ENCODE measurements at places on chromosomes 11 and 22.

DNA sequence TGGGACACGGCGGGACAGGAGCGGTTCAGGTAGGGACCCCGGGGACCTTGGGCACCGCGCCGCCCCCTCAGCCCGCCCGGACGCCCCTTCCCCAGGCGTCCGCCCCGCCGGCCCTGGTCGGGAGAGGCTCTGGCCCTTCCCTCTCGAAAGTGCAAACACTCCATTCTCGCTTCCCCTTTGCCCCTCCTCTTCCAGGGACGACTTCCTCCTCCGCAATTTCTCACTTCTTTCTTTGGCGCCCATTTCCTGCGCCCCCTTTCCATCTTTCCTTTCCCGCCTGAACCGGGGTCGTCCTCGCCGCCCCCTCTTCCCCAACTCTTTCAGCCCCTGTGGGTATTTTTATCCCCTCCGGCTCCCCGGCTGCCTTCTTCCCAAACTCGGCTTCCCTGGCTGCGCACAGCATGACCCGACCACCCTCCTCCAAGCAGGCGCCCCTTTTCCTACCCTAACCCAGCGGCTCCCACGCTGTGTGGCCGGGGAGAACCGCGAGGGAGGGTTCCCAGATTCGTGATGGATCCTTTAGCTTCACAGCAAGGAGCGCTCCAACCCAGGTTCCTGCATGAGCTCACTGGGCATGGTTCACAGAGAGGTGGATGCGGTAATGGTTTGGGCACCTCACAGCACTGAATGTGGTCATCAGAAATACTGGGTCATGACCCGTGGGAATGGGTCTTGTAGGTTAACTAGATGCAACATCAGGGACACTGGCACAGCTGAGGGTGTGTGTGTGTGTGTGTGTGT, 689 bp downstream of the RAB39A start:
- no peak for DNase-seq

DNA sequence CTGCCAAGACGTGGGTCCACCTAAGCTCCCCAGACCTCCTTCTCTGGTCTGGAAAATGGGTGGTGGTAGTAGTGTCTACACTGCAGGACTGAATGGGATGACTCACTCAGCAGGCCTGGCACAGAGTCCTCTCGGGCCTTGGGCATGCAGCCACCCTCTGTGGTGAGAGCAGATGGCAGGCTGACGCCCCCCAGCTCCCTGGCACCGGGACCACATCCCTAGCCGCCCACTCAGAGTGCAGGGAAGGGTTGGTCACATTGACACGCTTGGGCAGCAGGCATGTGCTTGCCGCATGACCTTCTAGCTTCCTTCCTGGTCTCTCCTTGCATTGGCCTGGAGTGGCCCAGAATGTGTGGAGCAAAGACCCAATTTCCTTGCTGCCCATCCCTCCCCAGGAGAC, 30.7 kb upstream of the PRODH start:
- DNase-seq = no peak

GRCh38 chr22:36463783-36464184, 17.7 kb downstream of the TXN2 start:
- no peak for DNase-seq

GRCh38 chr11:98710986-98711385, 309.8 kb upstream of the CNTN5 start:
- no peak for DNase-seq

- no peak for DNase-seq
Measured at GRCh38 chr11:74731301-74732094, at the start of gene CHRDL2. TSS of gene CHRDL2 (minus strand) at chr11:74731426. CDS start at chr11:74730888, 538 bp downstream.

DNA sequence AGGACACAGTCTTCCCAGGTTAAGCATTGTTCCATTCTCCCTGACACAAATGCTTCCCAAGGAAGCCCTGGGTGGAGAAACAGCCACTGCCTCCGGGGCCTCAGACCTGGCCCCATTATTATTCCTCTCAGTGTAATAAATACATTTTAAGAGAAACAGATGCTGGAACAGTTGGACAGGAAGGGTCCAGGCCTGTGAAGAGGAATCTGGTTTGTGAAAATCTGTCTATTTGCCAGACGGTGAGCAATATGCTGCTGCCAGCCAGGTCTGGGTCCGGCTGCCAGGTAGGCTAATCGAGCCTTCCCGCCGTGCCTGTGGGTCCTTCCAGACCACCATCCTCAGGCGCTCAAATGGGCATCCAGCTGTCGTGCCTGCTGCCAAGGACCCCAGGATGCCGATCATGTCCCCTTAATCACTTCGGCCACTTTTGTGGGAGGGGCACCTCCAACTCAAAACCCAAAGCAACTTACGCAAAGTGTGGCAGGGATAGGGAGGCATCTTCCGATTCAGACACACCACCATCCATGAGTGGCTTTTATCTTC, 528.4 kb downstream of the MIAT start:
- DNase-seq = no peak

GRCh38 chr11:11844272-11844671, 2.5 kb downstream of the USP47 start:
- no peak for DNase-seq

- peak; percentile 74 for DNase-seq
Measured at GRCh38 chr11:8959546-8960166, 4.6 kb downstream of the TMEM9B start.

DNA sequence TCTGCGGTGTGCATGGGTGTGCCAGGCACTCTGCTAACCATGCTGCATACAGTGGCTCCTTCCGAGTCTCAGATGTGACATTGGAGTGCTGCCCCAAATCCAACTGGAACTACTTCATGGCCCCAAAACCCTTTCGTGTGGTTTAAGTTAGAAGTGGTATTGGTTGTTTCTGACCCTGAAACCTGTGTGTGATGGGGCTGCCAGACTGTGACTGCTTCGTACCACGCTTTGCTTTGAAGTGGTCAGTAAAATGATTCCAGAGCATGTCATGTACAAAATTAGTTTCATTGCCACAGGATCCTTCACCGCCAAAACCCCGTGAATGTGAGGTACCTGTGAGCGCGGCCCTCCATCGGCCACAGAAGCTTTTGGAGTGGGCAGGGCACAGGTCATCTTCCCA, 142.2 kb downstream of the WNT7B start:
- DNase-seq = no peak

DNA sequence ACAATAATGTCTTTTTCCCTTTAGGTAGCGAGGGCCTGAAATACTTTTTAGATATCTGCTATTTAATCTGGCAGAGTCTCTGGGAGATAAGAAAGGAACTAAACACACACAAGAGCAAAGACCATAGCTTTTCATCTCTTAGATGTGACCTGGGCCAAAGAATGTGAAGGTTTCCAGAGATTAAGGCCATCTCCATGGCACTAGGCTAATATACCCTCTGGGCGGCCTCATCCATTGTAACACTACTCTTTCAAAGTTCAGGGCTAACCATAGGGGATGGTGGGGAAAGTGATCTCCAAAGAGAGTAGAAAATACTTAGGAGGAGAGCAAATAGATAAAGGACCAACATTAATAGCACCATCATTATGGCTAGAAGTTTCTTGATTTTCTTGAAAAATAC, 326.4 kb downstream of the LRRC4C start:
- no peak for DNase-seq

DNA sequence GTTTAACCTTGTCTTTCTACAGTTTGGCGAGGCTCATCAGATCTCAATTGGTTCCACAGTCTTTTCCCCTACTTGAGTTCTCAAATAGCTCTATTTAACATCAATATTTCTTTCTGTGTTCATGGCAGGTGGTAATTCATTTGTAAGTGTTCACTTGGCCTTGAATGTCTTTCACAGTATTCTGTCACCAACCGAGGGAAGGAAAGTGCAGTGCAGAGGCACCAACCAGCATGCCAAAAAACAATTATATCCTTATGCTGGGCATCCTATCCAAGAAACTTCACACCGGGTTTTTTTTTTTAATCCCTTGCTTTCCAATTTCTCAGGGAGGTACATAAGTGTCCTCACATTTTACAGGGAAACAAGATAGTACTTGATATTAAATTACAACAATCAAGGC, 55.0 kb upstream of the ZC3H12C start:
- no peak for DNase-seq

DNA sequence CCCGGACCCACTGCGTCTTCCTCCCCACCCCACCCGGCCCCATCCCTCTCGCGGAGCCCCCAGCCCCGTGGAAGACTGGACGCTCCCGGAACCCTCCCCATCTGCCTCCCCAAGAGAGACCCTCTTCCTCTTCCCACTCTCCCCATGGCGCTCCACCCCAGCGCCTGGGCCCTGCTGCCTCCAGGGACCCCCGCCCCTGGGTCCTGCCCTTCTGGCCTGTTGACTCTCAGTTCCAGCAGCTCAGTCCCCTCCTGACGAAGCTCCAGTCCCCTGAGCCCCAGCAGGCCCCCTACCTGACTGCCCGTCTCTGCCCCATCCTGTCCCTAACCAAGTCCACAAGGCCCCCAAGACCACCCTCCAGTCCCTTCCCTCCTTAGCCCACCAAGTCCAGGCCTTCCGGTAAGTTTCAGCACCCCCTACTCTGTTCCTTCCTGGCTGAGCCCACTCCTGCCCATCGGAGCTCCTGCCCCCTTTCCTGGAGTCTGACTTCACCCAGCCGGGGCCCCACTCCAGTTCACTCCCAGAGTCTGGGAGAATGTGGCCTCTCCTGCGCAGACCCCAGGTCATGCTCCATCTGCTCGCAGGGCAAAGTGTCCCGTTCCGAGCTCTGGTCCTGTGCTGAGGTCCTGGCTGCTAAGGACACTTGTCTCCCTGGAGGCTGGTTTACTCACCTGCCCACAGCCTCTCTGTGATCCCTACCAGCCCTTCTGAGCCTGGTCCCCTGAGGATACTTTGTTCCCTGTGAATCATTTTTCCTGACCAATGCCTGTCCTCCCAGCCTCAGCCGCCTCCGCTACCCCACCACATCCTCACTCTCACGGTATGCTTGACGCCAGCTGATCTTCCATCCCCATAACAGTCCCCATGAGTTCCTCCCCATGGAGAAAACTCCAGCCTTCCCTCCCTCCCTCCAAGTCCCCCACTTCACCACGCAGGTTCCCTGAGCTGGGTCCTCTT, 722 bp downstream of the IFITM10 start:
- no peak for DNase-seq

DNA sequence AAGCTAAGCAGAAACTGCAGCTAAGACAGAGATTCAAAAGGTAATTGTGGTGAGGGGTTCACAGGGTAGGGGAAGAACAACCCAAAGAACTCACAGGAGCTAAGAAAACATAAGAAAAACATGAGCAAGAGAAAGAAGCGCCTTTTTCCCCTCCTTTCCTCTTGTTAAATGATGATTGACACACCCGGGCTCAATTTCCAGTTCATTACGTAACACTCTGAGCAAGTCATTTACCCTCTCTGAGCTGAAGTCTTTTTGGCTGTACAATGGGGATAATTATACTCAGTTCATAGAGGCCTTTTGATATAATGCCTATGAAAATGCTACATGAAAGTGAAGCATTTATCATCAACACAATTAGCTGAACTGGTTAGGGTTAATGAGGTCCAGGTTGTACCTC, 17.2 kb downstream of the LRP4 start:
- DNase-seq = no peak

DNA sequence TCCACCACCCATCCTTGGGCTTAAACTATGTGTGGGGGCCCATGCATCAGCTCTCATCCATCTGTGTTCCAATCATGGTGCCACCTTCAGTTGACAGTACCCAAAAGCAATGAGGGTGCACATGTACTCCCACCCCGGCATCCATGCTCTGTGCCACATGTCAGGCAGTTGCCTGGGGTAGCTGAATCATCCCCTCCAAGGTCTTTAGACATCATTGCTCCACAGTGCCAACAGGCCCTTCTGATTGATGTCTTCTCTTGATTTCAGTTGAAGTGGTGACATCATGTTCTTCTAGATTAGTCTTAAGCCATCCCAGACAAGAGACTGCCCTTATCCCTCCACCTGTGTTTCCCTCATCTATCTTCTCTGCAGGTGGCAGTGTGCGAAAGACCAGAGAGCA, 42.5 kb downstream of the TMPRSS5 start:
- DNase-seq = no peak

- no peak for DNase-seq
Measured at GRCh38 chr22:46547883-46548244, 10.4 kb upstream of the CELSR1 start.

DNA sequence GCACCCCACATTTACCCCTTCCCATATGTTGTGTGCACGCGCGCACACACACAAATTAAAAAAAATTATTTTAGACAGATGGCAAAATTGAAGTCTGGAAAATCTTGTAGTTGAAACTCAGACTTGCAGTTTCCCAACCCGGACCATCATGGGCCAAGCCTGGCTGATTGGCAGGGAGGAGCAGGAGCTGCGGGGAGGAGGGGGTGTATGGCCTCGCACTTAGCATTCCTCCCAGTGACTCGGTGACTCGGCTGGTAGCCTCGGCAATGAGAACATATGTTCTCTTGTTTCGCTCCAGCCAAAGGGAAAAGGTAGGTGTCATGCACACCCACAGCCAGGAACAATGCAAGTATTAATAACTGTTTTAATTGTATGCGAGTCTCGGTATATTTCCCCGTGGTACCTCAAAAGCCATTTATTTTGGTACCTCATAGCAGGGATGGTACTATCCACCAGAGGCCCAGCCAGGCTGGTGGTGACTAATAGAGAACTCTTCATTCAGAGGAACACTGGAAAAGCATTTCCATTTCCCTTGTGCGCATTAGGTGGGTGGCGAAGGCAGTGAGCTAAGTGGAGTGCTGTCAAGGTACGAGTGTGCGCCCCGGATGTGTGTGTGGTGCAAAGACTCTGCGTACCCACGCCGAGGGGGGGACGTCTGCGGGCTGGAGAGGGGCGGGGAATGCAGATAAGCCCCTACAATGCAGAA, 92.5 kb downstream of the DSCAML1 start:
- no peak for DNase-seq

Measured in iPS DF 6.9 (cell line).